ENCODE measurements at places on chromosomes 6 and 20.

GRCh38 chr20:48262466-48262865, 477.2 kb upstream of the SULF2 start:
- DNase-seq = no peak
- H3K36me3 ChIP-seq = no peaks in the 10 kb centered on the region
- no peaks in the 10 kb centered on the region for H3K4me1 ChIP-seq
- H3K4me3 ChIP-seq = no peak overlapping the region
- no peaks in the 10 kb centered on the region for H3K27me3 ChIP-seq

DNA sequence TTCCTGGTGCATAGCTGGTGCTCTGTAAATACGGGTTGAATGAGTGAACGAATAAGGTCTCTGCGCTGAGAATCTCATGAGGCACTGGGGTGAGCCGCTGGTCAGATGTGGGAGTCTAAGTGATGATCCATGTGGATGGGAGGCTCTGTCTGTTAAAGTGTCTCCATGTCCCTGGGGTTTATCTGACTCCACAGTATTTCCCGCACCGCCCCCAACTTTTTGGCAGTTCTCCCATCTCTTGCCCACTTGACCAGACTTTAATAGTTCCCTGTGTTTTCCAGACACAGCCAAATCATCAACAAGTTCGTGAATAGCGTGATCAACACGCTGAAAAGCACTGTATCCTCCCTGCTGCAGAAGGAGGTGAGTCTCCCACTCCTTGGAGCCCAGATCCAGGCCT, 9.9 kb downstream of the BPIFA2 start:
- no peaks in the 10 kb centered on the region for H3K4me1 ChIP-seq
- no peak for DNase-seq
- H3K36me3 ChIP-seq = no peaks in the 10 kb centered on the region
- no peak overlapping the region for H3K27ac ChIP-seq
- no peak overlapping the region for H3K4me3 ChIP-seq

- peaks cover 2% of the 10 kb centered on the region for H3K4me1 ChIP-seq
- no peak overlapping the region for H3K27ac ChIP-seq
- H3K27me3 ChIP-seq = no peaks in the 10 kb centered on the region
- no peaks in the 10 kb centered on the region for H3K36me3 ChIP-seq
- H3K4me3 ChIP-seq = no peak overlapping the region
These were observed 44.0 kb downstream of the STX11 start for GRCh38 chr6:144194293-144194810.

DNA sequence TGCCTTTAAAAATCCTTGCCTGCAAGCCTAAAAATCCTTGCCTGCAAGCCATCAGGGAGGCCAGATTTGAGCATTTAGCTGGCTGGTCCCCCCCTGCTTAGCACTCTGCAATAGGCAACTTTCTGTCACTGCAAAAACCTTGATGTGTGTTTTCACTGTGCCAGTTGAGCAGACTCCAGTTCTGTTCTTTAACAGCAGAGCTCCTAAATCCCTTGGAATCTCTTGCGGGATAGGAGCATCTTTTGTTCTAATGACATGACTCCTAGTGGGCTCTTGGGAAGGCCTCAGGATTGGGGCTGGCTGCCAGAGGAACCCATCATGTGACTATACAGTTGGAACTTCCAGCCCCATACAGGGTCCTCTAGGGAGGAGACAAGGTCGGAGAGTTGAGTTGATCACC, 50.4 kb downstream of the FAM184A start:
- H3K27me3 ChIP-seq = peaks cover 7% of the 10 kb centered on the region
- DNase-seq = no peak
- peak overlapping the region; percentile 51 for H3K4me3 ChIP-seq
- H3K27ac ChIP-seq = no peak overlapping the region
- H3K4me1 ChIP-seq = peaks cover 12% of the 10 kb centered on the region

GRCh38 chr20:25369971-25370370, 20.7 kb downstream of the ABHD12 start:
- H3K36me3 ChIP-seq = peaks cover 24% of the 10 kb centered on the region
- DNase-seq = no peak
- H3K4me1 ChIP-seq = no peaks in the 10 kb centered on the region
- no peak overlapping the region for H3K27ac ChIP-seq
- no peak overlapping the region for H3K4me3 ChIP-seq

GRCh38 chr6:116513224-116513875, 1.9 kb downstream of the CALHM5 start:
- no peaks in the 10 kb centered on the region for H3K27me3 ChIP-seq
- no peak for DNase-seq
- H3K4me3 ChIP-seq = no peak overlapping the region
- no peak overlapping the region for H3K27ac ChIP-seq
- peaks cover 4% of the 10 kb centered on the region for H3K4me1 ChIP-seq

DNA sequence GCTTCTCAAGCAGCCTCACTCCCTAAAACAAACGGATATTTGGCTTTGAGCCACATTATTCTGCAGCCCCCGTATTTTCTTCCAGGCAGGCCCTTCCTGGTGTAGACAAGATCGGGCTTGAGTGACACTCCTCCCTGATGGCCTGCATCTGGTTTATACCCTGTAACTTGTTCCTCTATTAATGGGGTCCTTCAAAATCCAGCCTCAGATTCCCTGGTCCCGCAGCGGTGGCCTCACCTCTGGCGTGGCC, 375 bp upstream of the TMEM14C start:
- H3K36me3 ChIP-seq = peaks cover 37% of the 10 kb centered on the region
- 0 out of 2 replicates have a peak, but pooled peaks cover 2% of the 10 kb centered on the region for H3K4me1 ChIP-seq
- no peak for DNase-seq
- H3K4me3 ChIP-seq = peak overlapping the region; percentile 96
- no peaks in the 10 kb centered on the region for H3K27me3 ChIP-seq
- H3K27ac ChIP-seq = peak overlapping the region; percentile 11

DNA sequence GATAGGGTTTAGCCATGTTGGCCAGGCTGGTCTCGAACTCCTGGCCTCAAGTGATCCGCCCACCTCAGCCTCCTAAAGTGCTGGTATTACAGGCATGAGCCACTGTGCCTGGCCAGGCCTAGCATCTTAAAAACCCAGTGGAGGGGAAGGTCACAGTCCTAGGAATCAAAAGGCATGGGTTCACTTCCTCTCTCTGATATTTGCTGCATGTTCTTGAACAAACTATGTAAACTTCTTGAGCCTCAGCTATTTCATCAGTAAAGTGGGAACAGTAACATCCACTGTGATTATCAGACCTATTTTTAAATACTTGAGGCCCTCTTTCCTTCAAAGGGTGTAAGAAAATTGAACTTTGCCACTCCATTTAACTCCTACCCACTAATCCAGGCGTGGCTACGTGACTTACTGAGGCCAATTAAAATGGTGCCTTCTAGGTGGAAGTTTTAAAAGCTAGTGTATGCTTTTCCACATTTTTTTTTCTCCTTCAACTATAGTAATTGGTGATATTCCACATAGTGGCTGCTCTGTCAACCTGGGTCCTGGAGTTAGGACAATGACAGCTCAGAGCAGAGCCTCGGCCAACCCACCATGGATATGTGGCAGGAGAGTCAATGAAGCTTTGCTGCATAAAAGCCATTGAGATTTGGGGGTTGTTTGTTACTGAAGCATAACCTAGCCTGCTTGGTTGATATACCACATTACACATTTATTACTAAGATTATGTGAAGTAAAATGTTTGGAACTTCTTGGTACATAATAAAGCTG, 32.2 kb upstream of the IER3 start:
- no peak for DNase-seq
- H3K27me3 ChIP-seq = no peaks in the 10 kb centered on the region
- H3K36me3 ChIP-seq = peaks cover 18% of the 10 kb centered on the region
- no peak overlapping the region for H3K27ac ChIP-seq
- H3K4me3 ChIP-seq = no peak overlapping the region
- no peaks in the 10 kb centered on the region for H3K4me1 ChIP-seq

DNA sequence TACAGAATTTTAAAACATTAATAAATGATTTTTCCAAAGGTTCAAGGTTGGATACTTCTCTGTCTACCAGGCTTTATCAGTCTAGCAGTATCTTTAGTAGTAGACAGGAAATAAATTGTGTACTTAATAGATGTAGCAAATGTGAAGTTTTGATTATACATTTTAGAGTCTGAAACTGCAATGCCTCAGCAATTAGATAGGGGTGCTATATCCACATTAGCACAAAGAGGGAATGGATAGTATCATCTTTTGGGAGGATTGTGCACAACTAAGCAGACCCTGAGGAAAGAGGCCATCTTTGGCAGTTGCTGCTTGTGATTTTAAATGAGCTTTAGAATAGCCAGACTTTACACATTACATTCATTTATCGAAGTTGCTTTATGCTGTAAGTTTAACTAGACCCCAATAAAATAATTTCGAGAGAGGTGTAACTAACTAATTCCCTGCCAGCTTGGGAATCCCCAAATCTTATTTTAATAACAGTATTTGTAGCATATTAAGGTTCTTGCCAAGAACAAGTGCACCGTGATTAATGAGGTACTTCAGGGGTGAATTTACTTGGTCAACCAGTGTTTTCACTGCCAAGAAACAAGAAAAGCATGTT, 2.8 kb downstream of the KCNQ5 start:
- H3K4me1 ChIP-seq = no peaks in the 10 kb centered on the region
- H3K36me3 ChIP-seq = no peaks in the 10 kb centered on the region
- no peak for DNase-seq
- no peak overlapping the region for H3K27ac ChIP-seq

DNA sequence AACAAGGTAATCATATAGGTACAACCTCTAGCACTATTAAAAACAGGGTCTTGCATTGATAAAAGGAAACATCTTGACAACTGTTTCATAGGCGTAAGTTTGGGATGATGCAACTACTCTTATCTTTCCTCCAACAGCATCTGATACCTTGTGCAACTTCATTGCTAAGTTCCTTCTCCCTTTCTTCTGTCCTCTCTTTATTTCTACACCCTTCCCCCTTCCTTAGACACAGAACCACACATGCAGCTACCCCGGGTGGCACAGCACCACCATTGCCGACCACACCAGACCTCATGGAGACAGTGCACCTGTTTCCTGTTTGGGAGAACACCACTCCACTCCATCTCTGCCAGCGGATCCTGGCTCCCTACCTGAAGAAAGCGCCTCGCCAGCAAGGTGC, 14.4 kb downstream of the MYB start:
- H3K36me3 ChIP-seq = peaks cover 75% of the 10 kb centered on the region
- H3K4me1 ChIP-seq = no peaks in the 10 kb centered on the region
- H3K27me3 ChIP-seq = no peaks in the 10 kb centered on the region
- no peak overlapping the region for H3K4me3 ChIP-seq
- DNase-seq = no peak

GRCh38 chr6:151007076-151007475, 141.6 kb downstream of the MTHFD1L start:
- H3K27ac ChIP-seq = no peak overlapping the region
- no peaks in the 10 kb centered on the region for H3K27me3 ChIP-seq
- no peak overlapping the region for H3K4me3 ChIP-seq
- peak; percentile 41 for DNase-seq
- peaks cover 7% of the 10 kb centered on the region for H3K4me1 ChIP-seq

GRCh38 chr20:61833807-61834610, 231.7 kb downstream of the TAF4 start:
- H3K27me3 ChIP-seq = no peaks in the 10 kb centered on the region
- H3K27ac ChIP-seq = no peak overlapping the region
- no peaks in the 10 kb centered on the region for H3K4me1 ChIP-seq
- H3K36me3 ChIP-seq = 0 out of 2 replicates have a peak, but pooled peaks cover 3% of the 10 kb centered on the region

DNA sequence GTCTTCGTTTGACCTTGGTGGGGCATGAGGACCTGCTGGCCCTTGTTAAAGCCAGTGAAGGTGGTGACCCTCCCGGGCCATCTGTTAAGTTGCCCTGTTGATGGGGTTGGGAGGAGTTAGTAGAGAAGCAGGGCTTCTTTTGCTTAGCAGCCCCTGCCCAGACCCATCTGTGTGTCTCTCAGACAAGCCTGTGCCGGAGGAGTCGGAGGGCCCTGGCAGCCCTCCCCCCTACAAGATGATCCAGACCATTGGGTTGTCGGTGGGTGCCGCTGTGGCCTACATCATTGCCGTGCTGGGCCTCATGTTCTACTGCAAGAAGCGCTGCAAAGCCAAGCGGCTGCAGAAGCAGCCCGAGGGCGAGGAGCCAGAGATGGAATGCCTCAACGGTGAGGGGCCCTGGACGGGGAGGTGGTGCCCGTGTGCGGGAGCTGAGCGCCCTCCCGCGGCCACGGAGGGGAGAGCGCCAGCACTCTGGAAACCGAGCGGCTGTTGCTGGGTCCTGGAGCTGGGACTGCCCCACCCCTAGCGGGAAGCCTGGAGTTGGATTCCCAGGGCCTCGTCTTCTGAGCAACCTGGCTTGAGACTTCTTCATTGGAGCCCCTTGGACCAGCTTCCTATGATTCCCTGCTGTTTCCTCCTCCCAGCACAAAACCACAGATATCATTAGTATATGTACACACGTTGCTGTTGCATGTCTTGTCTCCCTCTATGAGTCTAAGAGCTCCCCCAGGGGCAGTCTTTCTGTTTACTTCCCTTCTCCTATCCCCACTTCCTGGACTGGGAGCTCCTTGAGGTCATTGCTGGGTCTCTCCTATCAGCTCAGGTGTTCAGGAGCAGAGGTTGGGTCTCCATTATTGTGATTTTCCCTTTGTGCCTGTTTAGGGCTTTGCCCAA, 27.6 kb upstream of the SRF start:
- no peaks in the 10 kb centered on the region for H3K4me1 ChIP-seq
- peak; percentile 96 for DNase-seq
- peaks cover 34% of the 10 kb centered on the region for H3K36me3 ChIP-seq
- H3K4me3 ChIP-seq = no peak overlapping the region
- no peaks in the 10 kb centered on the region for H3K27me3 ChIP-seq

DNA sequence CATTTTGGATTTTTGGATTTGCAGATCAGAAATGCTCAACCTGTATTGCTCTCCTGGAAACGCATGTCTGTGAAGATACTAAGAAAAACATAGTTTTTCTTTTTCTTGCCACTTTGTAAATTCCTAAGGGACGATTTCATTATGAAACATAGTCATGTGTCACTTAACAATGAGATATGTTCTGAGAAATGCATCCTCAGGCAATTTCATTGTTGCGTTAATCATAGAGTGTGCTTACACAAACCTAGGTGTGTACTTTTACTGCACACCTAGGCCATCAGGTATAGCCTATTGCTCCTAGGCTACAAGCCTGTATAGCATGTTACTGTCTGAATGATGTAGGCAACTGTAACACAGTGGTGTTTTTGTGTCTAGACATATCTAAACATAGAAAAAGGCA, 13.4 kb upstream of the THEMIS start:
- H3K27me3 ChIP-seq = no peaks in the 10 kb centered on the region
- H3K4me1 ChIP-seq = no peaks in the 10 kb centered on the region
- H3K27ac ChIP-seq = no peak overlapping the region
- no peak overlapping the region for H3K4me3 ChIP-seq
- no peak for DNase-seq

Data from H9 (cell line).